NCI-H1105 (cell line): ENCODE measurements at places on chromosomes 1 and 21.

- DNase-seq: no peak
Measured at GRCh38 chr1:90381598-90381997, 335.5 kb downstream of the BARHL2 start.

DNA sequence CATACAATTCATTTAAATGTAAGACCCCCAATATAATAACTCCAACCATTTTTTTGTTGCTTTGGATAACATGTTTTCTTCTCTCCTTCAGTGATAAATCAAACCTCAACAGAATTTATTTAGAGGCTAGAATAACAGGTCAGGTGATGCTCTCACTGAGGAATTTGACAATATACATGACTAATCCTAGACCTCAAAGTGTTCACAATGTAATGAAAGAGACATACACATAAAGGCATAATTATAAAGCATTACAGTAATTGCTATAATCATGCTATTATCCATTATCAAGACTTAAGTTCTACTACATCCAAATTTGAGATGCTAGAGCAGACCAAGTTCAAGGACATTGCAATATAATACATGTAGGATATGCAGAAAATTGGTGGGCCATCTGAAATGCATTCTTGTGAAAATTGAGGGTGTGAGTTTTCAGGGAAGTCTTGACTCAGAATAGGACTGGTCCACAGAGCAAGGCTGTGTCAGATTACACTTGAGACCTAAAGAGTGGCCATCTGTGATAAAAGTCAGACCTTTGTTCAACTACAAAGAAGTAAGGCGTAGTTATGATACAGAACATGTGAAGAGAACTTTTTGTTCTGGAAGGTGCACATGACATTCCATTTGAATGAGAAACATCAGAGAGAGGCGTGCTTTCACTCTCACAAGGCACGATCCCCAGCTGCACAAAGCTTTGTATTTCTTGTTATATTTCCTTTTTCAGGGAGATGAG, 45.5 kb downstream of the UTP25 start:
- peak; percentile 24 for DNase-seq

- DNase-seq: peak; percentile 47
Measured at GRCh38 chr1:99590578-99591209, 55.2 kb upstream of the PALMD start.

DNA sequence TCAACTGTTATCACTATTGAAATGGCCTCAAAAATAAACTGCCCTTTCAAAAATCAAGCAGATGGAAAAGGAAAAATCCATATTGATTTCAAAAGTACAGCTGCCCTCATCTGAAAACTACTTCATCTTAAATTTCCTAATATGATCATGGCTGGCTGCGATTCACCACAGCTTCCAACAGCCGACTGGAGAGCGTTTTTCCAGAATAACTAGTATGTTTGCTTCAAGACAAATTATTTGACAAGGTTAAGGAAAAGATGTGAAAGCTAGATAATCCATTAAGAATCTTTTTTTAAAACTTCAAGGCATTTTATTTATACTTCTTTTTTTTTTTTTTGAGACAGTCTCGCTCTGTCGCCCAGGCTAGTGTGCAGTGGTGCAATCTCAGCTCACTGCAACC, 4.1 kb upstream of the DEGS1 start:
- DNase-seq: no peak

DNA sequence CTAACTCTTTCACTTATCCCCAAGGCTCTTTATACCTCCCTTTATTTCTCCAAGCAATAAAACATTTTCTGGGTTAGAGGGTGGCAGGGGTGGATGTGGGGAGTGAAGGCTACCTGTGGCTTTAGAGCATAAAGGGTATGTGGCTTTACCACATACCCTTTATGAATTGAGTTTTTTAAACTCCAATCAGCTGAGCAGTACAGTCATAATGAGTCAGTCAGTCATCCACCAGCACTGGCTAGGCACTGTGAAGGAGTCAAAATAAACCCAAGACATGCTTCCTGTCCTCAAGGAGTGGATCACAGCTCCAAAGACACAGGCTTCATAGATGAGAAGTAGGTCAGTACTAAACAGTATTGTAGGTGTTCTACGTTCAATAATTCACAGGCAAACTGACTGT, 2.6 kb upstream of the TDRD10 start:
- DNase-seq: no peak

GRCh38 chr1:205313563-205314308, 7.8 kb downstream of the NUAK2 start:
- DNase-seq: no peak

DNA sequence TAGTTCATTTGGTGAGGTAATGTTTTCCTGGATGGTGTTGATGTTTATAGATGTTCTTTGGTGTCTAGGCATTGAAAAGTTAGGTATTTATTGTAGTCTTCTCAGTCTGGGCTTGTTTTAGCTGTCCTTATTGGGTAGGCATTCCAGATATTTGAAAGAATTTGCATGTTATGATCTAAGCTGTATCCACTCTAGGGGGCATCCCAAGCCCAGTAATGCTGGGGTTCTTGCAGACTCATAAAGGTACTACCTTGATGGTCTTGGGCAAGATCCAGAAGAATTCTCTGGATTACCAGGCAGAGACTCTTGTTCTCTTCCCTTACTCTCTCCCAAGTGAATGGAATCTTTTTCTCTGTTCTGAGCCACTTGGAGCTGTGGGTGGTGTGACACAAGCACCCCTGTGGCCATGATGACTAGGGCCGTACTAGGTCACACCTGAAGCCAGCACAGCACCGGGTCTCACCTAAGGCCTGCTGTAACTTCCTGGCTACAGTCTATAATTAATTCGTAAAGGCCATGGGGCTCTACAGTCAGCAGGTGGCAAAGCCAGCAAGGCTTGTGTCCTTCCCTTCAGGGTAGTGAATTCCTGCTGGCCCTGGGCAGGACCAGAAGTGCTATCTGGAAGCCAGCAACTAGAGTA, 74.8 kb upstream of the PDE4B start:
- no peak for DNase-seq

DNA sequence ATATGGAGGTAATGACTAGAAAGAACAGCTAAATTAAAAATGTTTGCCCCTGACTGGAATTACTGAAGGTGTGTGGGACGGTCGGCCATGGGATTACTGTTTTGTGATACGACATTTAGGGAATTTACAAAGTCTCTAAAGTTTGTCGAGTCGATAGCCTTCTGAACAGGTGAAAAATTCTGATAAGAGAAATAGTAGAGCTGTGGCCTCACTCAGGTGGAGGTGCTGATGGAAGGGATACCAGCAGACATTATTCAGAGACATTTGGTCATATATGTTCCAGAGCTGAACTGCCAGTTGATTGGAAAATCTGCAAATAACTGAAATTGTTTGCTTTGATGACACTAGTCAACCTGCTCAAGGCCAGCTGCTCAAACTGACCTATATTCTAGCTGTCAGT, 71.1 kb downstream of the ADCY10 start:
- DNase-seq: no peak
